ENCODE measurements at places on chromosomes 7 and 10. TPM values are rescaled to one million over a fixed set of nuclear protein-coding genes. Genes with fewer than 3 reads are reported as not detected.

Gene LMOD2
- total RNA-seq: not detected

Gene OPN1SW
- not detected for total RNA-seq

Gene PAPOLB
- total RNA-seq: under 0.01 TPM

Gene CYP3A4
- total RNA-seq: not detected

Gene NUTM2E
- not detected for total RNA-seq

Gene CSGALNACT2
- 17.6 TPM for total RNA-seq

Gene GRM3
- total RNA-seq: not detected

Gene HK1
- total RNA-seq: 113 TPM

Gene NPFFR1
- under 0.01 TPM for total RNA-seq

Gene PRF1
- total RNA-seq: not detected

Gene LRMDA
- 3.8 TPM for total RNA-seq

Gene ITGB8
- 51.7 TPM for total RNA-seq

All from bronchial smooth muscle cell (primary cell).